ENCODE measurements at places on chromosomes 12 and 14. TPM values are rescaled to one million over a fixed set of nuclear protein-coding genes. Genes with fewer than 3 reads are reported as not detected.

Gene SPX
- polyA plus RNA-seq = 32.7 TPM

DNA sequence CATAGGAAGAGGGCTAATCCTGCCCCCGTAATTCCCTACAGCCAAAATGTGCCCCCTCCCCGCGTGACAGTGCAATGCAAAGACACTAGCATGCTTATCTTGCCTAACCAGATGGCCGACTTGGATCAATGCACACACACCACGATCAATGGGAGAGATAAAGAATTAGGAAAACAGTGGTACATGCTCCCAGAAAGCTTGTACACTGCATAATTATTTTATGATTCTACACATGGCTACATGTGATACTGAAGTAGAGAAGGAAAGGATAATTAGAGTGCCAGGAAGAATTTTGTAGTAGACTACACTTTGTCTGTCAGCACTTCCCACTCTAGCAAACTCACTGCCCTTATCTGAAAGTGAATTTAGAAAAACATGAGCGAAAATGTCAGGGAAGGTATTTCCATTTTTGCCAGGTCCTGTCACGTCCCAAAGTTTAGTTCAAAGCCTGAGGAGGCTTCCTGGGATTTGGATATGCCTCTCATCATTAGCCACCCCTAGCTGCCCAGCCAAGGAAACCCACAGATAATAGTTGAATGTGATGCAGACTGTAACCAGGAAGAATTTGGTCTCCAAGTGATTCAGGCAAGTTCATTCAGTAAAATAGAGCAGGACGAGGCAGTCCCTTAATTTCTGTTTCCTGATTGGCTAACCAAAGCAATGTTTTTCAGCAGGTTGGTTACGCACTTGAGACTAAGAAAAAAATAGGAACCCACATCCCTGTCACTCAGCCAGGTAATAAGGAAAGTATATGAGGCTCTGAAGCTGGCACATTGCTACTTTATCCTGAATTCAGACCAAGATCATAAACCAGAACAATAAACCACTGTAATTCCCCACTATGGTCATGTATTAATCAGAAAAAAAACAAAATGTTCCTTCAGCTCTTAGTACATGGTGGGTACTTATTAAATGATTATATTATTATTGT lies 199.6 kb upstream of the OTX2 start:
- DNase-seq = no peak

- DNase-seq = no peak
These were observed 41.9 kb downstream of the DCP1B start for GRCh38 chr12:1962051-1963020.

Gene LLPH
- polyA plus RNA-seq = 23.9 TPM
